ENCODE measurements at places on chromosomes 2 and 18.

DNA sequence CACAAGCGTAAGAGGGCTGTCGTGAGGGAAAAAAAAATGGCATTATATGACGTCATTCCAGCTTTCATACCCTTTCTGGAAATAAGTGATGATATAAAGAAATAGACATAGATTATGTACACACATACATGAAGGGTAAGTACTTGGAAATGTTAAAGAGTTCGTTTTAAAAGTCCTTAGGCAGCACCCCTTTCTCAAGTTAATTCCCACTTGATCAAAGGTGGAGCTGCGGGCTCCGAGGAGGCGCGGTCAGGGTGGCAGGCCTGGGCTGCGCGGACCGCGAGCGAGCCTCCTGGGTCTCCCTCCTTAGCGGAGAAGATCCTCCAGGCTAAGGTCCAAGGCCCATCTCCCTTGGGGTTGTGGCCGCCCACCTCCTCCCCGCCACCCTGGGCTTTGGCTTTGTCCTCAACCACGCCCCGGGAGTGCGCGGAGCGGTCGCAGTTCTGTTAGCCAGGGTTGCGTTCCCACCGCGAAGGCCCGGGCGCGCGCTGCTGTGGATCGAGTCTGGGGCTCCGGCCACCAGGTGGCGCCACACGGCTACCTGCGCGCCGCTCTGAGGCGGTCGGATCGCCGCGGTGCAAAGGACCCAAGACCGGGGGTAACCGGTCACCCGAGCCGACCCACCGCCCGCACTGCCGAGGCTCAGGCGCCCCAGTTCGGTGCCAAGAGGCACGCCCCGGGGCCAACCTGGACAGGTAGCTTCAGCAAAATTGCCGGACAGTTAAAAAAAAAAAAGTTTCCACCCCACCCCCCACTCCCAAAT lies 66.8 kb downstream of the HNRNPLL start:
- no peak for DNase-seq

GRCh38 chr18:10190564-10190963 lies 263.9 kb upstream of the APCDD1 start:
- no peak for DNase-seq

- no peak for DNase-seq
Observed at GRCh38 chr18:26574958-26575864, 26.9 kb upstream of the KCTD1 start.

- DNase-seq = peak; percentile 93
Observed at GRCh38 chr2:112869258-112869842, 32.8 kb upstream of the IL1B start.

DNA sequence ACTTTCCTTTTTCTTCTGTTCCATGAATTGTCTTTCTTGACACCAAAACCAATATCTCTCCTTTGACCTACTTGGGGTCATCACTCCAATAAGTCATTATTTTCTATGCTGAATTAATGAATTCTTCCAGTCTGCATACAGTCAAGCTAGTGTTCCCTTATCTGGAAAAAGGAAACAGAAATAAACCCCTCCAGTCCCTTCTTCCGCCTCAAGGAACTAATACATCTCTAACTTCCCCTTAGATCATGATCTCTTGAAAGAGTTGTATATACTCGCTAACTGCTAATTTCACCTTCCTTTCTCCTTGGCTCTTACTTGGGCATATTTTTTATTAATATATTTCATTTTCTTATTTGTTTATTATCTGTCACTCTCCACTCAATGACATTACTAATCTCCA lies 7.3 kb upstream of the ARHGAP15 start:
- DNase-seq = no peak

GRCh38 chr2:106516436-106516835 lies 29.3 kb downstream of the CD8B2 start:
- DNase-seq = no peak

- DNase-seq = no peak
Observed at GRCh38 chr18:74633652-74634352, 36.1 kb downstream of the ZNF407 start.

DNA sequence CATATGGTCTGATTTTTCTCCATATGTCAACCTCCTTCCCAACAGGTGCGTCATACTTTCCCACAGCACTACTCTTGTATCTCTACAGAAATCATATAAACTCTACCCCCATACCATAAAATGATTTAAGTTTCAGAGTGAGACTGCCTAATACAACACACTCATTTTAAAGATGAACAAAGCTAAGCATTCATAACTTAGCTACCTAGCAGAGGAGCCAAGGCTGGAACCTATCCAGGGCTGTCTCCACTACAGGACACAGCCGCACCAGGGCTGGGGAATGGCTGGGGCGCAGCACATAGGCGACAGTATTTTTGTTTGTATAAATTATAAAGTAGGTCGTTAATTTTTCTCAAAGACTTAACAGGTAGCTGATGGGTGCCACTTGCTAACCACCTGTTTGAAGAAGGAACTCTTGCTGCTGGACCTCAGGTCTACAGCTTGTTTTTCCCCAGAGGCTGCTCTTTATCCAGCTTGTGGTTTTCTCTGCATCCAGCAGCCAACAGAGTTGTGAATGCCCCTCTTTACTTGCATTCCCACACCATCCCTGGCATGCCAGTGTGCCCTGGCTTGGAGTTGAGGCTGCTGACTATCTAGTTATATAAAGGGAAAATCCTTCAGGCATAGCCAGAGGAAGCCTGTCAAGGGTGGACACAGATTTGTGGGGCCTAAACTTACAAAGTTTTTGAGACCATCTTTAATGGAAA lies 62.0 kb downstream of the HNRNPLL start:
- no peak for DNase-seq

GRCh38 chr18:24238387-24238786 lies 99.5 kb downstream of the CABYR start:
- no peak for DNase-seq

DNA sequence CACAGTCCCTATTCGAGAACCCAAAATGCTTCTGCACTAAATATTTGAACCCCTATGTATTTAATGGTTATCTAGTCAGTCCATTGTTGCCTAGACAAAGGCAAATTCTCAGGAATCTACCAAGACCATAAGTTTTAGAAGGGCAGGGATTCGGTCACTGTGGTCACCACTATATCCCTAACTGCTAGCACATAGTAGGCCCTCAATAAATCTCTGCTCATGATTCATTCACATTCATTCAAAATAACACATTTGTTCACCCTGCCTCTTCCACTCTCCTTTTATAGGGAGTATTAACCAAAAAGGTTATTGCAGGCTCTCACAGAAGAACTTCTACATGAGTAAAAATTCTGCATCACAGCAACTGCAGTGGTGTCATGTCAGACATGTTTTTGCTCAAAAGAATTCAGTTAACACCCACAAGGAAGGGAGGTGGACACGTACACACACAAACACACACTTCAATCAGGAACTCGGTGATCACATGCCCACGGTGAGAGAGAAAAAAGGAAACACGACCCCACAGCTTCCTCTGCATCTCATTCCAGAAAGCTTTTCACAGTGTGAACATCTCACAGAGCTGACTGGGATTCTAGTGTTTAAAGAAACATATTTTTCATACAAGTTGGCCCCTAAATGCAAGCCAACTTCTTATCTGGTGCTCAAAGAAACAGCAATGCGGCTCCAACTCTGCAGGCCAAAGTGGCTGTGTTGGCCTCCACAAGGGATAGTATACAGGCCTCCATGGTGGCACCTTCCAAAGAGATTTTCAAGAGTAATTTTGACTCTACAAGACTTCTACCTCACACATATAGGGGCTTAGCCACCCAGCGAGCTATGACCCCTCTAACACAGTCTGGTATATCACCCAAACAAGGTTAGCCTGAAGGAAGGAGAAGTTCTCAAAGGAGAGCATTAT lies 98.0 kb downstream of the ANKRD44 start:
- no peak for DNase-seq

DNA sequence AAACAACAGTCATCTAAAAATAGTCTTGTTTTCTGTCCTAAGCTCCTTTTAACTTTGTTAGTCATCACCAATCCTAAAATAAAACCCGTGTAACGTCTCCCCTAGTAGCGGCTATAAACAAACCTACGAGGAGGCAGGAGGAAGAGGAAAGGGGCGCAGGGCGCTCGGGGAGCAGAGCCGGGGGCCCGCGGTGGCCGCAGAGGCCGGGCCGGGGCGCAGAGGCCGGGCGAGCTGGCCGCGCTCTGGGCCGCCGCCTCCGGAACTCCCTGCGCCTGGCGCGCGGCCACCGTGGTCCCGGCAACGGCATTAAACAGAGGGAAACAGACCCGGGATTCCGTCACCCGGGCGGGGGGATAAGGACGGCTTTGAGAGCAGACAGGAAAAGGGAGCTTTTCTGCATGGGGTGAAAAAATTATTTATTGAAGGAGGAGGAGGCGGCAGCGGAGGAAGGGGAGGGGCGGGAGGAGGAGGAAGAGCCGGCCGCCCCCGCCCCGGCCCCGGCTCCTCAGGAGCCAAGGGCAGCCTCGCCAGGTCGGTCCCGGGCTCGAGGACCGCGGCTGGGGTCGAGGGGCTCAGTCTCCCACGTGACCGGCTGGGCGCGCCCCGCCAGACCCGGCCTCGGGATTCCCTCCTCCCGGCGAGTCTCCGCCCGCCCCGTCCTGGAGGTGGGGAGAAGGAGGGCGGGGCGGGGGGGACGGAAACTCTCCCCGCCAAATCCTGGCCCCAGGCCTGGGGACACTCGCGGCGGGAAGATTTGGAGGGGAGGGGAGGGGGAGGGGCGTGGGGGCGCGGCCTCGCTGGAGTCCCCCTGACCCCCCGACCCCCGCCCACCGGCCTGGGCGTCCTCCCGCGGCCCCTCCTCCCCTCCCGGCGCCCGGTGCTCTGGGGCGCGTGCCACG lies 1.8 kb upstream of the NFATC1 start:
- DNase-seq = no peak

DNA sequence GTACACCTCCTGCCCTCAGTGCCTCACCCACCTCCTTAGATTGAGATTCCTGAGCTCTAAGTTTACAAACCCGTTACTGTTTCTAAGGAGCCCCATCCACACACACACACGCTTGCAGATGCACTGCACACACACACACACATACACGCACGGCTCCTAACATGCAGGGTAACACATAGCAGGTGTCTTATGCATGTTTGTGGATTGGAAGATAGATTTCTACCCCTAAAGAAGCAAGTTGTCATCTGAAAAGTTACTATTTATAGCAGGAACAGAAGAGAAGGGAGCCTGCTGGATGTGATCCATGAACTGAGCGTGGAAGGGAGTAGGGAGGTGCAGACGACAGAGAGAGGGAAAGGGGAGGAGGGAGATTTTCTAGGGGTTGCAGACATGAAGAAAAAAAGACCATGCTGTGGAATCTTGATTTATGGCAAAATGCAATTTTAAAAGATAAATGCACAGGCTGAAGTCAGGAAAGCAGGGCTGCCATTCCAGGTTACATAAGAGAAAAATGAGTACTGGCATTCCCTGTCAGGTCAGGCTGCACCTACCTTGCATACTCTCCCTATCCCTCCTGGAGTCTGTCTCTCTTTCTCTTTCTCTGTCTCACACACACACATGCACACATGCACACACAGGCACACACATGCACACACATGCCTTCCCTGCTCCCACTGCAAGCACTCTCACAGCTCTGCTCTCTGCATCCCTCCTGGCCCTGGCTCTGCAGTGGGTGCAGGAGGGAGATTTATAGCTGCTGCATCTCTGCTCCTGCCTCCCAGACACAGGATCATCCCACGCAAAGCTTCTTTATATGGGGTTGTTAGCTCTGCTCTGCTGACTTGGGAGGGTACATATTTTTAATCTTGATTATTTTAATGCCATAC lies 192.6 kb upstream of the MYT1L start:
- no peak for DNase-seq

DNA sequence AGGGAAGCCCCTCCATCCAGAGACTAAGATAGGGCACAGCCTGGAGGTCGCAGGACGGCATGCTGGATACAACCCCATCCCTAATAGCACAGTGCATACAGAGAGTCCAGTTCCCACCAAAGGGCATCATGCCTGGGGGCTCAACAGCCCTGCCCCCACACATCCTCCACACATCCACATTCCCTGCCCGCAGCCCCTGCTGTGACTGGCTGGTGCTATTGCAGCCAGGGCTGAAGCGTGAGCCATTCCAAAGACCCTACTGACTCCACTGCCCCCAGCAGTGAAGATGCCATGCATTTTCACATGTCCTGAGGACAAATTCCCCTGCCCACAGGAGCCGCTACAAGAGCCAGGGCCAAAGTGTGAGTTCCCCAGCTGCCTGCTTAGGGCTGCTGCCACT lies 641.6 kb downstream of the METTL4 start:
- DNase-seq = no peak

GRCh38 chr2:42028571-42029148 lies 19.2 kb upstream of the PKDCC start:
- DNase-seq = no peak
